ENCODE measurements at places on chromosomes 5 and 9.

DNA sequence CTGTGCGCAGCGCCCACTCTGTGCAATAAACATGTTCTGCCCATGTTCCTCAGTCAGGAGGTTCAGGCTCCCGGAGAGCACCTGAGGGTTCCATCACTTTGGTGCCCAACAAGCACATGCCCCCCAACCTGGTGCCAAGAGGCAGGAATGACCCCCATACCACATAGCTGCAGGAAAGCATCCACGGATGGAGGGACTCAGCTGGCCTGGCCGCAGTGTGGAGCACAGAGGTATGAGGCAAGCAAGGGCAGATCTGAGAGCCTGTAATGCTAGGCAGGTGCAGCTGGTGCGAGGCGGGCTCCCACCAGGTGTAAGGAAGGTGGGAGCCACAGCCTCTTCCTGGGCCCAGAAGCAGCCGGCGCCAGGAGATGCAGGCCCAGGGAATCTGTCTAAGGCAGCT, 4.3 kb upstream of the MRNIP start:
- no peak for DNase-seq

DNA sequence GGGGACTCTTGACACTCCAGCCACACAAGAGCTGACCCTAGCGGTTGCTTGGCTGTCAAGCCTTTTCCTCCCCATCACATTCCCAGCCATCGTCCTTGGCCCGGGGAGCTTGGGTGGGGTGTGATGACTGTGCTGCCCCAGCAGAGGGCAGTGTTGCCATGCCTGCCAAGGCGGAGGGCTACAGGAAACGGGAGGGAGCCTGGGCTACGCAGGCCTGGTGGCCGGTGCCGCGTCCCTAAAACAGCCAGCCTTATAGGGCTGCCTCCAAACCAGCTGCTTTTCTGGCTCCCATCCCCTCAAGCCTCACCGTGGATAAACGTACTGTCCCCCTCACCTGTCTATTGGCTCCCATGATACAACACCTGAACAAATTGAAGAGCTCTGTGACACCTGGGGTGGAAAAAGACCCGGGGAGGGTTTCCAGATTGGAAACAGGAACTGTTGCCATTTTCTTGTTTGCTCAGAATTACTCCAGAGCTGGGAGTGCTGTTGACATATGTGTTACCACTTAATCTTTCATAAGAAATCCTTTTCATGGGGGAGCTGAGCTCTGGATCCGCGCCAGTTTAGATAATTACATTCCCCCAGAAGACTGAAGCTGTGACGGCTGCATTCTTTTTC, 72.8 kb upstream of the ASTN2 start:
- DNase-seq, result peak; percentile 52

GRCh38 chr5:150148117-150148927, 7.3 kb downstream of the PDGFRB start:
- peak; percentile 58 for DNase-seq

DNA sequence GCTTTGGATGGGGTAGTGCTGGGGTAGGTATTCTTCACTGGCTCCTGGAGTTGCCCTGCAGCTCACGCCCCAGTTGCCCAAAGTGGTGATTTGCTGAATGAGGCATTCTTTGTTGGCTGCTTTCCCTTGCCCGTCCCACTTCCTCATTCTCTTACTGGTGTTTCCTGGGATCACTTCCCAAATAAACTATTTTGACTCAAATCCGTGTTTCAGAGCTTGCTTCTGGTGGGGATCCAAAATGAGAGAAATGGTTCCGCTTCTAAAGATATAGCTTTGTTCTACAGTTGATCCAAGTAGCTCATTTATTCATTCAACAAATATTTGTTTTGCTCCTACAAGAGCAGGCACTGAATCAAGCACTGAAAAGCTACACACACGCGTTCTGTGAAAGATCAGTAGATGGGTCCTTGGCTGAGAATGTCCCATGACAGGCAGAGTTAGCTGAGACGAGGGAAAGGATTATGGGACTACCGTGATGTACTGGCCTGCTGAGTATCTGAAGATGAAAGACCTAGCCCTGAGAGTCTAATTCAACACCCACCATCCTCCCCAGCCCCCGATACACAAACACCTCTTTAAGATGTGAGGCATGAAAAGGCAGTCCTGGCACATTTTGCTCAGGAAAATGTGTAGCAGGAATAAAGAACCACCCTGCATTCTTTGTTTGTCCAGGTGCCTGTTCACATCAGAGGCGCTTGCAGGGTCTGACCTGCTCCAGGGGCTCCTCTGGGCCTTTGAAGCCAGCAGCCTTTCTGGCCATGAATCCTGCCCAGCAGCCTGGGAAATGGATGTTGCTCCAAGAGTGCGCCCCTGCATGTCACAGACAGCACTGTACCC, 143.1 kb upstream of the RANBP3L start:
- DNase-seq, result peak; percentile 60

- DNase-seq, result no peak
Observed at GRCh38 chr9:126331964-126332748, 5.5 kb downstream of the MVB12B start.

DNA sequence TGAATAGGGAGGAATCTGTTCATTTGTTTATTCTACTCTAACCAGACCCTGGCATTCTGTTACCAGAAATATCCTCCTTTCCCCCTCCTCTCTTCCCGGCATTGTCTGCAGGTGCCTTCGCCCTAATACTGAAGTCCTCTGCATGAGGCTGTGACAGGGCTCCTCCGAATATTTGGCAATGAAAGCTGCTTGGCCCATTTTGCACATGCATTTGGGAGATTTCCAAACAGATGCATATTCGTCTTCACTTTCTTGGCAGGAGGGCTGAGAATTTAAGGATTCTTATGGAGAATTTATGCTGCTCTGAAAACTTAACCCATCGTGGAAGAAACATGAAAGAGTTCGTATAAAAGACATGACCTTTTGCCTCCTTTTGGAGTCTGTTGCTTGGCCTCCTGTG, 484.0 kb downstream of the ZNF608 start:
- no peak for DNase-seq

DNA sequence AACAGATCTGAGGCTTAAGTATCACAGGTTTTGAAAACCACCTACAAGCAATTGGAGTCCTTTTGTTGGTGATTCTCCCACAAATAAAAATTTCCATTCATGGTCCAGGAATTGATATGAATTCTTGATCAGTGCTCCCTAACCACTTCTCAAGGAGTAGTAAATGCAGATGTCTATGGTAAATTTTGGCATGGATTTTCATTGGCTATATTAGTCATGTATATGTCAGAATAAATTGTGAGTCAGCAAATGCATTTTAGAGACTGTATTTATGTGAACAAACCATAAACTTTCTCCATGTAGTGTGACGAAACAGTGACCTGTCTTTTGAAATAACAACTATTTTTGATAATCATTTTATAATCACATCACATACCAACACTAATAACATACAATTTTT, 611.1 kb downstream of the HTR1A start:
- no peak for DNase-seq

GRCh38 chr5:135477613-135478066, 25.5 kb upstream of the TIFAB start:
- no peak for DNase-seq

DNA sequence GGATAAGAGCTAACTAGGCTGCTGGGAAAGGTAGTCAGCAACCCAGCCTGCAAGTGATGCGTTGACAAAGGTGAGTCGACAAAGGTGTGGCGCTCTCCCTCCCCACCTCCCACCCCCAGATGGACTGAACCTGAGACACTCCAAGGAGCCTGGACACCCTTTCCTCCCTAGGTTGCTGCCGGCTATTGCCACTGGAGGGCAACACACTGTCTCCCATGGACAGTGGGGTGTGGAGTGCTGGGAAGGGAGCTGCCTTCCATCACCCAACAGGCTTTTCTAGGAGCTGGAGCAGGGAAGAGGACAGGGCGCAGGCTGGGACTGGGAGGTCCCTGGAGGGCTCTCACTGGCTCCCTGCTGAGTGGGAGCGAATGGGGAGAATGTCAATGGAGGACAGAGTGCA, 75.4 kb upstream of the ARAP3 start:
- DNase-seq, result peak; percentile 61

- no peak for DNase-seq
Observed at GRCh38 chr9:88954066-88954465, 37.2 kb upstream of the S1PR3 start.

DNA sequence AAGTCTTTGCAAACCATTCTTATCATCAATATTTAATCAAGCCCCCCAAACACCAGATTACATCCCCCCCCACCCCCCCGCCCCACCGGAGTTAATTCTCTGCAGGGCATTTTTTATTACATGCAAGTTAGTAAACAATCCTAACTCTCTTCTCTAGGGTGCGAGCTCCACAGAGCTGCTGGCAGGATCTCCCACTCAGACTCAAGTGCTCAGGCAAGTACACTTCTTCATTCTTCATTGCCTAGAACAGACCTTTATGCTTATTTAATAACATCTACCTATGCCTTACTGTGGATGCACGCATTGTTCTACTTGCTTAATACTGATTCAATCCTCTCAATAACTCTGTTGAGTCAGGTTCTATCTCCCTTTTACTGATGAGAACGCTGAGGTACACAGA, 9.9 kb downstream of the SAXO1 start:
- no peak for DNase-seq

- no peak for DNase-seq
Observed at GRCh38 chr9:113465599-113466140, 2.1 kb downstream of the RGS3 start.

- DNase-seq, result no peak
Observed at GRCh38 chr9:85007748-85008147, 338.2 kb downstream of the NTRK2 start.

- DNase-seq, result no peak
Observed at GRCh38 chr5:5933651-5934050, 444.7 kb downstream of the MED10 start.

DNA sequence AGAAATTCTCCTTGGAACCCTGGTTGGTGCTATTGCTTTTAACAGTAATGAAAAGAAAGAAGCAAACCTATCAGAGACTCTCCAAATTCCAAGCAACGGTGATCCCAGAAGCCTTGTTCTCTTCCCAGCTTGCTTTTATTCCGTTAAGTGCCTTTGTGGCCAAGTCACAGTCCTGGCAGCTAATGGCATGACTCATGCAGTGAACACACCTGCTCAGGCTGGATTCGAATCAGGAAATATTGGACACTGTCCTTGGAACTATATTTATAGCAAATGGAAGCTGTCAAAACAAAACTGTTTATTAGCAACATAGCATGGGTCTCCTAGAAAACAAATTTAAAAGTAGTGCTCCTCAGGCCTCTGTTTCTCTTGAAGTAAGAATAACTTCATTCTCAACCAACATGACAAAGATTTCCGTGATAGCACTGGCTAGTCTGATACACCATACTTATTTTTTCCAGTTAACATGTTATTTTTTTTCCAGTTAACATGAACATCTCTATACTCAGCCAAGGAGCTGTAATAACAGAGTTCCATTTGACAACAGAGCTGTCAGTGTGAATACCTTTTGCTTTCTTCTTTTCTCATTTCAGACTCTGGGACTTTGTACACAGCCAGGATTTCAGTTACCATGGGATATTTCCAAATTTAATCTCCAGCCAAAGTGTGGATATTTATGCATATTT, 502.4 kb downstream of the GADD45G start:
- no peak for DNase-seq

DNA sequence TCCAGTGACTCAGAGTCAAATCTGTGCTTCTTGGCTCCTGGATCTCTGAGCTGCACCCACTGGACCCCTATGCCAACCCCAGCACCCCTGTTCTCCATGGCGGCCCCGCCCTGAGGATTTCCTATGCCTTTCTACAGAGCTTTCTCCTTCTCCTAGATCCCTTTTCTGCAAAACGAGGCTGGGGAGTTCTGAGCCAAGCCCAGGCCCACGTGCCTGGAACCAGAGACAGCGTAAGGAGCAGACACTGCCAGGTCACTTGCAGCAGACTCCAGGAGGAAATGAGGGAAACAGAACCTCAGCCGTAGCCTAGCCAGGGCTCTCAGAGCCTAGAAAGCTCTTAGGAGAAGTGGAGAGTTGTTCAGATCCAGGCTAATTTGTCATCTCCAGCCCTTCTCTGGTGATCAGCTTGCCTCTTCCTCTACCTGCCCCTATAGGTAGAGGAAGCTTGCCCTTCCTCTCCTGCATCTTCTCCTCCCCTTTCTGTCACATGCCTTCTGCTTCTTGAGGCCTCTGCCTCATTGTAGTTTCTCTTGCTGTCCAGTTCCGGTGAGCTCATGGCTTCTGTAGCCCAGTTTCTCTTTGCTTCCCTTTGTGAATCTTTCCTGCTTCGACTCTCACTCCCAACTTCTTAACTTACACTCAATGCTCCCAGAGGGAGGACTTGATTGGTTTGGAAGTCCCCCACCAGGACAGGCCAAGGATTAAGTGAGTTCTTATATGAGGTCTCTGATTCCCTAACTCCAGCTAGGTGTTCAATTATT, 163.4 kb downstream of the RGS3 start:
- peak; percentile 20 for DNase-seq

GRCh38 chr9:136512651-136513071, 29.8 kb upstream of the SEC16A start:
- peak; percentile 29 for DNase-seq

DNA sequence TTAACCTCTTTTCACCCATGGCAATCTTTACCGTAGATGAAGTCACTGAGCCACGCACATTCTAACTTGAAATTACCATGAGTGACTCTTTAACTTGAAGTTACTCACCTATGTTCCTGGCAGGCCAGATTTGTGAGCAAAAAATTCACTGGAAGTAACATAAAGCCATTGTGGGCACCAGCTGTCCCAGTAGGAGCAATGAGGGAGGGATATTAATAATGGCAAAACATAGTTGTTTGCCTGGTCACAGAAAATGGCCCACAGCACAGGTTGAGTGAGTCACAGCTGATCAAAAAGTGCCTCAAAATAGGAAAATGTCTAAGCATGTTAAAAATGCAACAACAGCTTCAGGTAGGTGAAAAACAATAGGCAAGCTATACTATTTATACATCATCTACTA, 146.6 kb downstream of the EFNA5 start:
- no peak for DNase-seq

DNA sequence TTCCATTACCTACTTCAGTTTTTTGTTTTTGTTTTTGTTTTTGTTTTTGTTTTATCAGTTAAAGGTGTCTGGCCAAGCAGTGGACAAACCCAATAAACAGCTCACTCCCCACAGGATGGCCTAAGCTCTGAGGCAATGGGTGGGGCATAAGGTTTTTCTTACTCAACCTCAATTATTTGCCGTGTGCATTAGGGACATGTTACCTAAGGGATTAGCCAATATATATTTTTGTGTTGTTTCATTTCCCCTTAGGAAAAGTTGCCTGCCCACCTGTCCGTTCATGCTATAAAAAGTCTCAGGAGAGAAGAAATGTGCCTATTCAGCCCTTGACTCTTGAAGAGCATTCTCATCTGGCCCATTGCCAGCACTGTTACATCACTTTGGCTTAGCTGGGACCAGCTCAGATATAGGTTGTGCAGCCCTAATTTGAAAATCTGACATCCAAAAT, 7.3 kb downstream of the SH3RF2 start:
- peak; percentile 68 for DNase-seq

- DNase-seq, result peak; percentile 0
Observed at GRCh38 chr5:155983954-155984353, 343.0 kb upstream of the SGCD start.

- no peak for DNase-seq
Observed at GRCh38 chr9:105194234-105194633, 50.2 kb upstream of the SLC44A1 start.

GRCh38 chr5:173670130-173670651, 53.7 kb upstream of the BOD1 start:
- peak; percentile 53 for DNase-seq
